Fibroblast of skin of right biceps (primary cell): ENCODE measurements at places on chromosomes 6 and 20.

DNA sequence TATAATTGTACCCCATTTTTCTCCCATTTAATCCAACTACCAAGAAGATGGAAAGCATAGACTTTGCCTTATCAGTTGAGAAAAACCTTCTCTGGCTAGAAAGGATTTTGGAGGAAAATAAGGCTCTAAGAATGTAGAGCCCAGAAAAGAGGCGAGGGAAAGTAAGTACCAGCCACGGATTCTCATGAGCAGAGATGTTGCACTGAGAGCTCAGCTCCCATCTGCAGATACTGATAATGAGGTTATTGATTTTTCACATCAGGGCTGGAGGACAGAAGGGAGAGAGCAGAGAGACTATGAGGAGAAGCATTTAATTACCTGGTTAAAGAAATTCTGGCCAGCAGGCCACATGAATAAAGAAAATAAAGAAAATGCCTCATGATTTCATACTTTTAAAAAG, 104.4 kb upstream of the FAM184A start:
- DNase-seq, result no peak

- peak; percentile 96 for DNase-seq
These were observed 43.7 kb upstream of the MAP7 start for GRCh38 chr6:136593748-136594490.

GRCh38 chr6:5328800-5329199, 67.5 kb downstream of the FARS2 start:
- DNase-seq, result no peak

- peak; percentile 39 for DNase-seq
These were observed 209.8 kb downstream of the HIVEP2 start for GRCh38 chr6:142735204-142735603.

DNA sequence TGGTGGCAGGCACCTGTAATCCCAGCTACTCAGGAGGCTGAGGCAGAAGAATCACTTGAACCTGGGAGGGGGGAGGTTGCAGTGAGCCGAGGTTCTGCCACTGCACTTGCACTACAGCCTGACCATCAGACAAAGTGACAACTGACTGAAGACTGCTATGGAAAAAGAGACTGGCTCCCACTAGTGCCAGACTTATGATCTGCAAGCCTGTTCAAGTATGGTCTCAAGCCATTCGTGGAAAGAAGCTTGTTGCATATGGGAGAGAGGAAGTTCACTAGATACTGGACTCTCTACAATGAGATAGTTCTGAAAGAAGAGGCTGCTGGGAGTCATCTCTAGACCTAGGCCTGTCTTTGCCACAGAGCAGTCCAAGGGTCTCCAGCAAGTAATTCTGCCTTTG, 26.7 kb downstream of the MDN1 start:
- DNase-seq, result peak; percentile 19

DNA sequence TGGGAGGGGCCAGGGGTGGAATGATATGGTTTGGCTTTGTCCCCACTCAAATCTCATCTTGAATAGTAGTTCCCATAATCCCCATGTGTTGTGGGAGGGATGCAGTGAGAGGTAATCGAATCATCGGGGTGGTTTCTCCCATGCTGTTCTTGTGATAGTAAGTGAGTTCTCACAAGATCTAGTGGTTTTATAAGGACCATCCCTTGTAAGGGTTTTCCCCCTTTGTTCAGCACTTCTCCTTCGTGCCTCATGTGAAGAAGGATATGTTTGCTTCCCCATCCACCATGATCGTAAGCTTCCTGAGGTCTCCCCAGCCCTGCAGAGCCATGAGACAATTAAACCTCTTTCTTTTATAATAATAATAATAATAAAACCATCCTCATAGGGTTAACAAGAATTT, 88.8 kb upstream of the PRND start:
- no peak for DNase-seq

- peak; percentile 66 for DNase-seq
These were observed 37.2 kb upstream of the CALHM6 start for GRCh38 chr6:116424001-116424400.

- DNase-seq, result no peak
These were observed 26.4 kb downstream of the TRIM27 start for GRCh38 chr6:28897369-28897745.

GRCh38 chr20:7742479-7742878, 197.8 kb downstream of the HAO1 start:
- peak; percentile 43 for DNase-seq

GRCh38 chr6:82178077-82178758, 69.3 kb downstream of the IBTK start:
- peak; percentile 68 for DNase-seq

- no peak for DNase-seq
These were observed 286.7 kb upstream of the CDYL start for GRCh38 chr6:4489538-4489937.

- no peak for DNase-seq
These were observed 35.0 kb upstream of the COL21A1 start for GRCh38 chr6:56282391-56282790.

DNA sequence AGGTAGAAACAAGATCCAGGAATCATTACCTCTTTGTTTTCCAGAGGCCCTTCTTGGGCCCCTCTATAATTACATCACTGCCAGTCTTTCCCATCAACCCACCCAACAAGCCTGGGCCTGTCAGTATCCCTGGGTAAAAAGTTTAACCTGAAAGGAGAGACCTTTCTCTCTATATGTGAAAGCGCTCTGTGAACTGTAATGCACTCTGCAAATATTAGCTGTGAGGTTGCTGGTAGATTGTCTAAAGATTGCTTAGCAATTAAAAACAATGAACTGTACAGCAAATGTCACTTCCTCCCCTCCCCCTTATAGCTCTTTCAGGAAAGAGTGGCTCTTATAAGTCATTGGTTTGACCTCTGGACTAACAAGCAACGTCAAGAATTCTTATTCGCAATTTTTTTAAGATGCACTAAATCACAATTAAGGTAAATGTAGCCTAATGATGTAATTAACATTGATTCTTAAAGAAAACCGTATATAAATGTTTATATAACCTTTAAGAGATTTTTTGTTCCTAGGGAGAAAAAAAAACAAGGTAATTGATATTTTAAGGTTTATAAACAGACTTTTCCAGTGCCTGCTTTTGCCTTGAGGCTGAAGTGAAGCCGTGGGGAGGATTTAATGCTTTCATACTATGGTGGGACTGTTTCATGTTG, 18.4 kb downstream of the ECT2L start:
- DNase-seq, result no peak

- no peak for DNase-seq
These were observed 98.8 kb upstream of the BEND6 start for GRCh38 chr6:56856036-56856580.

DNA sequence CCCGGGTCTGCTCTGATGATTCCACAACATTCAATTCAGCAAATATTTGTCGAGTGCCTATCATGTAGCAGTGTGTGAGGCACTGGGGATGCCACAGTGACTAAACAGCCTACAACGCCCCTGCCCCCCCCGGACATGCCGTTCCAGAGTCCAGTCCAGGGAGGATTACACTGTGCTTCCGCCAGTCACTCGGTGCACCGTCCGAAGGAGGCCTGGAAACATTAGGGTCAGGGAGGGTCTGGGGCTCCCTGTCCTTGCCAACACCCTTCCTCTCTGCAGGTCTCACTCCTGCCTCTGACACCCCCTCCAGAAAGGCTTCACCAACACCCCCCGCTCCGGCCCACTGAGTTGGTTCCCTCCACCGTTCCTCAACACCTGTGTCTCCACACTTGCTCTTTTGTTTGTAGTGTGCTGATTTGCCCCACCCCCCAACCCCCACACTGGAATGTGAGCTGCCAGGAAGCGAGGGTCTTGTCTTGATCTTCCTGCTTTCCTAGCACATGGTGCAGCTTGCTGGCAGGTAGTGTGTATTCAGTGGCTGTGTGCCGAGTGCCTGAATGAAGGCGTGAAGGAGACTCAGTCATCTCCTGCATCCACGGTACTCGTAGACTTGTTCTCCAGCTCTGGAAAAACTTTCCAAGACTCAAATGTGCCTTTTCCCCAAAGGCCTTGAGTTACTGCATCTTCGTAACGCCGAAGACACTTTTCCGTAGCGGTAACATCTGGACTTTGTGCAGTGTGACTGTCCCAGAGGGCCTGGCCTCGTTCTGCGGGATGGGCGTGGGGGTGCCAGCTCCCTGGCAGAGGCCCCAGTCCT, 150.4 kb downstream of the ZDHHC14 start:
- DNase-seq, result no peak

GRCh38 chr6:110054664-110055386, 76.7 kb downstream of the GPR6 start:
- no peak for DNase-seq

DNA sequence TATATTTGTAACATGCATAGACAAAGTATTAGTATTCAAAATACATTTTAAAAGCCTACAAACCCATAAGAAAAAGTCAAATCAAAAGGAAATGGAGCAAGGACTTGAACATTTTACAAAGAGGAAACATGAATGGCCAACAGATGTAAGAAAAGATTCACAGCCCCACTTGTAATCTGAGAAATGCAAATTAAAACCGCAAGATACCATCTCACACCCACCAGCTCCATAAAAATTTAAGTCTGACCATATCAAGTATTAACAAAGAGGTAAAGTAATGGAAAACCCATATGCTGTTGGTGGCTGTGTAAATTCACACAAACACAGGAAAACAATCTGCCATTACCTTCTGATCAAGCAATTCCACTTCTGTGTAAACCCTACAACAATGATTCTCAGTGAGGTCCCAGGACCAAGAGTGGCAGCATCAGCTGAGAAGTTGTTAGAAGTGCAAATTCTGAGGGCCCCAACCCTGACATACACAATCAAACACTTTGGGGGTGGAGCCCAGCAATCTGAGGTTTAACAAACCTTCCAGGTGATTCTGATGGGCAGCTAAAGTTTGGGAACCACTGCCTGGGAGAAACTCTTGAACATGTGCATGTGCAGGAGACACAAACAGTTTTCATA, 30.9 kb downstream of the BCL2L1 start:
- DNase-seq, result peak; percentile 63

DNA sequence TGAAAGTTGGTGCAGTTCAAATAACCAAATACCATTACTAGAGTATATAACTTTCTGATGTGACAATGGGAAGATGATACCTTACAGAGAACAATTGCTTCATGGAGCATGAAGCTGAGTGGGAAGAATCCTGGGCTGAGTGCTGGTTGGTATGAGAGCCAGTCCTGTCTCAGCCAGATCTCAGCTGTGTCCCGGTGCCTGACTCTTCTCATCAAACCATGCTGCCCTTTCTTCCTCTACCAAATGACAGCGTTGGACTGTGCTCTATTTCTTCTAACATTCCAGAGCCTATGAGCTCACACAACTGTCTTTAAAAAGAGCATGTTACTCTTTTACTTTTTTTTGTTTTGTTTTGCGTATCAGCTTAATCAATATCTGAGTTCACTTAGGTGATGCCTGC, 27.5 kb upstream of the PBOV1 start:
- peak; percentile 16 for DNase-seq
